ENCODE measurements at places on chromosomes 16 and 17.
A peak's percentile ranks its signal among the peaks of the same experiment; 100 is the strongest.

- no peak overlapping the region for H3K27ac ChIP-seq
- no peaks in the 10 kb centered on the region for H3K36me3 ChIP-seq
- H3K4me3 ChIP-seq = no peak overlapping the region
These were observed 3.3 kb downstream of the TLCD3B start for GRCh38 chr16:30027588-30028437.

GRCh38 chr16:12767897-12768296 is 35.8 kb downstream of the CPPED1 start:
- DNase-seq = no peak
- H3K4me3 ChIP-seq = no peak overlapping the region
- no peaks in the 10 kb centered on the region for H3K36me3 ChIP-seq
- H3K4me1 ChIP-seq = no peaks in the 10 kb centered on the region

GRCh38 chr17:356671-357434 is 4.2 kb upstream of the RPH3AL start:
- H3K4me1 ChIP-seq = peaks cover 21% of the 10 kb centered on the region
- H3K36me3 ChIP-seq = no peaks in the 10 kb centered on the region
- H3K27ac ChIP-seq = no peak overlapping the region
- no peak for DNase-seq
- no peak overlapping the region for H3K4me3 ChIP-seq

- no peak for DNase-seq
- no peaks in the 10 kb centered on the region for H3K27me3 ChIP-seq
- H3K4me1 ChIP-seq = peaks cover 40% of the 10 kb centered on the region
- H3K4me3 ChIP-seq = peak overlapping the region; percentile 68
- H3K36me3 ChIP-seq = no peaks in the 10 kb centered on the region
These were observed 317 bp downstream of the CLTC start for GRCh38 chr17:59620064-59620359.

DNA sequence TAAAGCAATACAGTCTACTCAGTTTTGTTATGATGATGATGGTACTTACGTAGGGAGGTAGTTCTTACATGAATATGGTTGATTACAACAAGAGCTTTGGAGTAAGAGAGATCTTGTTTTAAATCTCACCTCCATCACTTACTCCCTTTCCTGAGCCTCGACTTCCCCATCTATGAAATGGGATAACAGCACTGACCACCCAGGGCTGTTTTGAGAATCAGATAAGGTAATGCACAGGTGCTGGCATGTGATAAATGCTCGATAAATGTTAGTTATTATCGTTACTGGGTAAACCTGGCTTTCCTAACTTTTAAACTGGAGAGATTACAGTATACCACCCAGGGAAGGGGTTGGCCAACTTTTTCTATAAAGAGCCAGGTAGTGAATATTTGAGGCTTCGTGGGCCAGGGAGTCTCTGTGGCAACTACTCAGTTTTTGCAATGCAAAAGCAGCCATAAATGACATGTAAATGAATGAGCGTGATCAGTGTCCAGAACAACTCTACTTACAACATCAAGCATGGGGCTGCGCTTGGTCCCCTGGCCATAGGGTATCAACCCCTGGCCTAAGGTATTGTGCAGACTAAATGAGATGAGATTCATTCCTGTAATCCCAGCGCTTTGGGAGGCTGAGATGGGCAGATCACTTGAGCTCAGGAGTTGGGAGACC is 73.7 kb downstream of the BMERB1 start:
- no peak for DNase-seq
- no peak overlapping the region for H3K27ac ChIP-seq
- H3K27me3 ChIP-seq = peaks cover 18% of the 10 kb centered on the region
- H3K4me1 ChIP-seq = no peaks in the 10 kb centered on the region
- H3K4me3 ChIP-seq = no peak overlapping the region

GRCh38 chr16:47136099-47136842 is 7.5 kb downstream of the NETO2 start:
- H3K27me3 ChIP-seq = no peaks in the 10 kb centered on the region
- H3K4me1 ChIP-seq = no peaks in the 10 kb centered on the region
- no peaks in the 10 kb centered on the region for H3K36me3 ChIP-seq

- H3K27me3 ChIP-seq = no peaks in the 10 kb centered on the region
- peaks cover 9% of the 10 kb centered on the region for H3K4me1 ChIP-seq
- H3K36me3 ChIP-seq = no peaks in the 10 kb centered on the region
- DNase-seq = no peak
- no peak overlapping the region for H3K4me3 ChIP-seq
These were observed 2.9 kb upstream of the GSDMB start for GRCh38 chr17:39921323-39921722.

DNA sequence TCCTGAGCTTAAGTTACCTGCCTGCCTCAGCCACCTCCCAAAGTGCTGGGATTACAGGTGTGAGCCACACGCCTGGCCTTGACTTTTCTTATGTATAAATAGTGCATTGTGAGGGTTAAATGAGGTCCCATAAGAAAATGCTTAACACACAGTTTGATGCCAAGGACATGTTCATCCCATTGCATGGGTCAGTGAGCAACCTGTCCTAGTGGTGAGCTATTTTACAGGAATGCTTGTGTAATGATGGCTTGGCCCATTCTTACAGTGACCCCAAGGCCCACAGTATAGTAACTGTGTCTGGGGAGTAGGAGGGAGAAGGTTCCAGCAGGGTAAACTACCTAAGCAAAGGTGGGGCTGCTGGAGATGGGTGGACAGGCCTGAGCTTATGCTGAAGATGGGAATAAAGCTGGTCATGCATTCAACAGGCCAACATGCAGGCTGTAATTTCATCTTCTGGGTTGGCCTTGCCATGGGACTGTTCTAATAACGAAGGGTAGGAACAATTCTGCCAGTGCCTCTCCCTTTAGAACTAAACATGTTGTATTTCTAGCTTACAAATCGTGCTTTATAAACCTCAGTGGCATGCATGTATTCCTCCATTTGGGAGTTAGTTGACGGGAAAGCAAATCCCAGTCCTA is 6.2 kb downstream of the ACSF2 start:
- no peak overlapping the region for H3K27ac ChIP-seq
- DNase-seq = no peak
- no peak overlapping the region for H3K4me3 ChIP-seq
- no peaks in the 10 kb centered on the region for H3K36me3 ChIP-seq
- H3K4me1 ChIP-seq = peaks cover 28% of the 10 kb centered on the region

DNA sequence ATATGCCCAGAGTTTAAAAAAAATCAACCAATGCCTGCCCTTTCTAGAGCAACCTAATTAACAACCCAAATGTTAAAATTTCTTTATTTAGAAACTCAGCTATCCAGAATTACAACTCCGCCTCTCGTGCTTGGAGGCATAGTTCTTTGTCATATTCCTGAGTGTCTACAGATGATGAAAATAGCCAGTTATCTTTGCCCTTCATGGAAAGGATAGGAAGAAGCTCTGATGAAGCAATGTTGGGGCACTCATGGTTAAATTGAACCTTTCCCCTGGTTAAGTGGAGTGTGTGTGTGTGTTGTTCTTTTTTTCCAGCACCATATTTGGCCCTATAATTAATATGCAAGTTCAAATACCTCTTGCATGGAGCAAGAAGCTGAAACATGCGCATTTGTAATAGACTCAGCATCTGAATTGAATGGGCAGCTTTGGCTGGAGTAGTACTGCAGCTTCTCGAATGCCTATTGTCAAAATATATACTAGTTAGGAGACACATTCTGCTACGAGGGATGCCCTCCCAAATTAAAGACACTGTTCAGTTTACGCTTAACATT is 506.2 kb downstream of the WWOX start:
- H3K27me3 ChIP-seq = no peaks in the 10 kb centered on the region
- H3K27ac ChIP-seq = no peak overlapping the region
- no peaks in the 10 kb centered on the region for H3K36me3 ChIP-seq

GRCh38 chr16:89616623-89617022 is 3.2 kb downstream of the DPEP1 start:
- H3K27me3 ChIP-seq = no peaks in the 10 kb centered on the region
- peaks cover 3% of the 10 kb centered on the region for H3K4me1 ChIP-seq
- H3K27ac ChIP-seq = no peak overlapping the region
- H3K36me3 ChIP-seq = no peaks in the 10 kb centered on the region
- no peak overlapping the region for H3K4me3 ChIP-seq
- no peak for DNase-seq

GRCh38 chr17:7308625-7309433 is 1.4 kb downstream of the EIF5A start:
- H3K27ac ChIP-seq = peak overlapping the region; percentile 93
- peak; percentile 91 for DNase-seq
- peak overlapping the region; percentile 24 for H3K4me3 ChIP-seq
- no peaks in the 10 kb centered on the region for H3K27me3 ChIP-seq
- H3K36me3 ChIP-seq = peaks cover 8% of the 10 kb centered on the region
- H3K4me1 ChIP-seq = peaks cover 18% of the 10 kb centered on the region

GRCh38 chr16:88446736-88447135 is 6.3 kb upstream of the ZFPM1 start:
- no peaks in the 10 kb centered on the region for H3K27me3 ChIP-seq
- H3K36me3 ChIP-seq = no peaks in the 10 kb centered on the region
- no peaks in the 10 kb centered on the region for H3K4me1 ChIP-seq
- no peak overlapping the region for H3K27ac ChIP-seq

DNA sequence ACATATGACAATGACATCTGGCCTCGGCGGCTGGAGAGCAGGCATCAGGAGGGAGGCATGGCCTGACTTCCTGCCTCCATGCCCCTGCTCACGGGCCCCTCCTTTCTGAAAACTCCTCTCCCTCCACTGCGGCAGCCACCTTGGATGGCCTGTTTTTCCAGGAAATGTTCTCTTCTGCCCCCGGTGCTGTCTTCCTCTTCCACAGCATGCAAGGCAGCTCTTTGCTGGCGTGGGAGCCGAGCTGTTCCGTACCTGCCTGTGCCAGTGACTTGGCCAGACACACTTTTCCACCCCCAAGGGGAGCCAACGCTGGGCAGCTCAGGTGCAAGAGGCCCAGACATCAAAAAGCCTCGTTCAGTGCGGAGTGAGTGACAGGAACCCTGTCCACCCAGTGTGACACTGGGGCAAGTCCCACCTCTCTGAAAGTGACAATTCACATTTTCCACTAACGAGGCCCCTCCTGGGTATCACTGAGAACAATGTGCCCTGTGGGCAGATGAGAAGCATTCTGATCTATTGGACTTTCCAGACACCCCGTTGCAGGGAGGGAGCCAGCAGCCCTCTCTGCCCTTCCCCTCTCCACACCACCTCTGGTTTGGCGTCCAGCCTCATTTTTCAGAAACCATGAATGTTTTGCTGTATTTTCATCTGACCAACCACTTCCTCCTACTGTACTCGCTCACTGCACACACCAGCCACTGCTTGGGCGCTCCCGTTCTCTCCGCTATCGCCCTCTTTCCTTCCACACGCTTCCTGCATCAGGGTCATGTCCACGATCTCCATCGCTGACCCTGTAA is 31.2 kb downstream of the NSMCE1 start:
- H3K4me3 ChIP-seq = no peak overlapping the region
- H3K27ac ChIP-seq = peak overlapping the region; percentile 8
- DNase-seq = peak; percentile 8

- H3K27me3 ChIP-seq = no peaks in the 10 kb centered on the region
- H3K4me1 ChIP-seq = peaks cover 7% of the 10 kb centered on the region
- H3K27ac ChIP-seq = no peak overlapping the region
- H3K4me3 ChIP-seq = peak overlapping the region; percentile 99
- DNase-seq = no peak
- H3K36me3 ChIP-seq = no peaks in the 10 kb centered on the region
These were observed 172.5 kb downstream of the AHSP start for GRCh38 chr16:31700200-31700529.

- no peaks in the 10 kb centered on the region for H3K27me3 ChIP-seq
- peak overlapping the region; percentile 29 for H3K27ac ChIP-seq
- no peaks in the 10 kb centered on the region for H3K4me1 ChIP-seq
- no peak overlapping the region for H3K4me3 ChIP-seq
- no peaks in the 10 kb centered on the region for H3K36me3 ChIP-seq
These were observed 92.7 kb downstream of the ABCC1 start for GRCh38 chr16:16042076-16042475.

GRCh38 chr17:40582328-40582901 is 17.1 kb upstream of the CCR7 start:
- DNase-seq = no peak
- H3K4me1 ChIP-seq = no peaks in the 10 kb centered on the region
- no peaks in the 10 kb centered on the region for H3K36me3 ChIP-seq
- H3K27me3 ChIP-seq = no peaks in the 10 kb centered on the region

DNA sequence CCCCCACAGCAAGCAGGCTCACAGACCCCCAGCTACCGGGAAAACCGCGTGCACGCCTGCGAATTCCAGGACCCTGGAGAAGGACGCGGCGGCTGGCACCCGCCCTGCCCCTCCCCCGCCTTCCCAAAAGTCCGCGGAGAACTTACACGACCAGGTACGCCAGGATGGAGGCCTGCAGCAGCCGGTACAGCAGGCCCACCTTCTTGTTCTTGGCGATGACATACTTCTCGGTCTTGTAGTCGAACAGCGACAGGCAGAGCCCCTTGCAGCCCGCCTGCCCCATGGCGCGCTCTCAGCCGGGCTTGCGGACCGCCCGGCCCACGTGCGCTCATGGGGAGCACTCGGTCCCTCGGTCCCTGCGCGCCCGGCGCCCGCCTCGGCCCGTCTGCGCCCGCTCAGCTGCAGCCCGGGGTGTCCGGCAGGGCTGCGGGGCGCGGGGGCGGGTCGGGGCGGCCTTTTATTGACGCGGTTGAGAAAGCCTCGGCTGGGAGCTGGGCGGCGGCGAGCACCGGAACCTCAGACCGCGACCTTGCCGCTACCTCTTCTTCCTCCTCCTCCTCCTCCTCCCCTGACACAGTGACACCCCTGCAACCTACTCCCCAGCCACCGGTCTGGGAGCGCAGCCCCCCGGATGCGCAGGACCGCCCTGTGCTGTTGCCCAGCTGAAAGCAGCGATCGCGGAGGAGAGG is at the start of gene P2RX5:
TSS of gene P2RX5 (minus strand) at position 433 of the 689 bp plus-strand sequence. CDS start at position 283, 150 bp downstream.
- peak within 1 kb of the TSS; percentile 17 for H3K4me3 ChIP-seq
- no peak within 1 kb of the TSS for H3K27ac ChIP-seq
- H3K36me3 ChIP-seq = no peaks in the 10 kb centered on the region
- H3K4me1 ChIP-seq = peaks cover 5% of the 10 kb centered on the region

DNA sequence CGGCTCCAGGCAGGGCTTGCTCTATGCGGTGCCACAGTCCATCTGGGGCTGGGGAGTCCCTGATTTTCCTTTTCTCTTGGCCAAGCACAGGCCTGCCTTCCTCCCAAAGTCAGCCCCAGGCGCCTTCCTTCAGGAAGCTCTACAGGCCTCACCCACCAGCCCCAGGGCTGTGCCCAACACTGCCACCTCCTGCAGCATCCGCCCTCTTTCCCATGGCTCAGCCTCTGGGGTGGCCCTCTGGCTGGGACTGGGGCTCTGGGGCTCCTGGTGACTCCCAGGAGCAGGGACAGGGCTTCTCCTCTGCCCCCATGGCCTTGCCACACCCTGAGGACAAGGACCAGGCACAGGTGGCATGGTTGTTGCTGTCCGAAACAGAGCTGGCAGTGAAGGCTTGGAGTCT is 817 bp downstream of the ITGB4 start:
- DNase-seq = no peak
- H3K27ac ChIP-seq = peak overlapping the region; percentile 89
- peaks cover 4% of the 10 kb centered on the region for H3K4me1 ChIP-seq
- H3K4me3 ChIP-seq = peak overlapping the region; percentile 51
- no peaks in the 10 kb centered on the region for H3K36me3 ChIP-seq

DNA sequence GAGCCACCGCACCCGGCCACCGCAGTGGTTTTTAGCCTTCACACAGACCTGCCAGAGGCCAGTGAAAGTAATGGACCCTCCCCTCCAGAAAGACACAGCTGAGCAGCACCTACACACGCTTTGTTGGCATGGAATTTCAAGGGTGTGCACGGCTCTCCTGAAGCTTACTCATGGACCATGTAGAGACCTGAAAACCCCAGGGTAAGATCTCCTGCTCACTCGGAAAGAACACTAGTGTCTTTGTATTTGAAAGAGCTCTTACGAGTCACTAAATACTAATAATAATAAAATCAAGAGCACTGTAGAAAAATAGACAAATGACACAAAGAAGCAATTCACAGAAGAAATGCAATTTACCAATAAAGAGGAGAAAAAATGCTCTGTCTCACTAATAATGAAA is 20.0 kb downstream of the SLC43A2 start:
- peak; percentile 2 for DNase-seq
- H3K4me3 ChIP-seq = no peak overlapping the region
- no peak overlapping the region for H3K27ac ChIP-seq
- no peaks in the 10 kb centered on the region for H3K36me3 ChIP-seq

Measured in hepatocyte (in vitro differentiated cells).